ENCODE measurements at places on chromosomes 13 and 19.
A peak's percentile ranks its signal among the peaks of the same experiment; 100 is the strongest.

DNA sequence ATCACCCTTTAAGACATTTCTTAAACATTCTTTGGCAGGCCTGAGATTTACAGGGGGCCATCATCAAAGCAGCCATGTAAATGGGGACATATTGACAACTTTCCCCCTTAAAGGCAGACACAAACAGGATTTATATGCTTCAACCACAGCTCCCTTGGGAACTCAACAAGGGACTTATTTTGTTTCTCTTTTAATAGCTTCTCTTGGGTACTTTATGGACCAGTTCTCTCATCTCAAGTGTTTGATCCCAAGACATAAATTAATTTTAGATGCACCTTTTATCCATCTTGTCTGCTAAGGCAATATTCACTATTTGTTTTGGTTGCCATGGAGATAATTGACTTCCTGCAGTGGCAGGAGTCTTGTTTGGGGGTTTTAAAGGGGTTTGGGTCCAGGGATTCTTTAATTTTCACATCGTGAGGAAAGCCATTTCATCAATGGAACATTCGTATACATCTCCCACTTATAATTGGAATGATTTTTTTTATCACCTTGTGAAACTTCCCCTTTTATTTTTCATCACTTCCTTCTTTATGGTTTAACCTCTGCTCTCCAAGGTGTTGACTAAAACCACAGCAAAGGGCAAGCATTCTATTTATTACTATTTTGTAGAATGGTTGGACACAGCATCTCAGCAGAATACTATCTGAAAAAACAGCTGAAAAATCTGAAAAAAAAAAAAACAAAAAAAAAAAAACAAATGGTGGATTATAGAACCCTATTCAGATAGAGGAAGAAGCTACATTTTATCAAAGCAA, 726.0 kb downstream of the DIAPH3 start:
- no peak for DNase-seq

DNA sequence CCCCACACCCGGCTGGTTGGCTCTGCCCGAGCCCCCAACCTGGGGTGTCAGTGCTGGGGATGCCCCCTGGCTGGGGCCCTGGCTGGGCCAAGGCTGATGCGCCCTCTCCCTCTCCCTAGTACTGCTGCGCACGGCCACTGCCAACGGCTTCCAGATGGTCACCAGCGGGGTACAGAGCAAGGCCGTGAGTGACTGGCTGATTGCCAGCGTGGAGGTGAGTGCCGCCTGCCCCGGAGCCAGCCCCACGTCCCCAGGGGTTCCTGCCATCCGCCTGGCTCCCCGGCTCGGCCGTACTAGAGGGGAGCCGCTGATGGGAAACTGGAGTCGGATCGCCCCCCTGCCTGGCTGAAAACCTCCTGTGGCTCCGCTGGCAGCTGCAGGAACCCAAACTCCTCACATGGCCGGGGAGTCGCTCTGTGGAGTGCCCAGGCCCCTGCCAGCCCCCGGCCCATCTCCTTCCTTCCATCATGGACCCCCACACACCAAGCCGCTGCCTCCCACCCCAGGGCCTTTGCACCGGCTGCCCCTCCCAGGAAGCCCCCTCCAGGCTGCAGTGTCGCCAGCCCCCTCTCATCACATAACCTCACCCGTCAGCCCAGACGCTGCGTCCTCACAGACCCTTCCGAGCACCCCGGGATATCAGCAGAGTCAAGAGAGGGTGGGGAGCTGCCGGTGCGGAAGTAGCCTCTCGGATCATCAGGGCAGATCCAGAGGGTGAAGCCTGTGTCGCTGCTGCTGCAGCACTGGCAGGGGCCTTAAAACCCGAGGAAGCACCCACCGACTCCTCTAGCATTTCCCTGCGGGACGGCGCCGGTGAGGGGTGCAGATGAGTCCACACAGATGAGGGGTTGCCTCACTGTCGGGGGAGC, 10.6 kb downstream of the NCLN start:
- DNase-seq = no peak

DNA sequence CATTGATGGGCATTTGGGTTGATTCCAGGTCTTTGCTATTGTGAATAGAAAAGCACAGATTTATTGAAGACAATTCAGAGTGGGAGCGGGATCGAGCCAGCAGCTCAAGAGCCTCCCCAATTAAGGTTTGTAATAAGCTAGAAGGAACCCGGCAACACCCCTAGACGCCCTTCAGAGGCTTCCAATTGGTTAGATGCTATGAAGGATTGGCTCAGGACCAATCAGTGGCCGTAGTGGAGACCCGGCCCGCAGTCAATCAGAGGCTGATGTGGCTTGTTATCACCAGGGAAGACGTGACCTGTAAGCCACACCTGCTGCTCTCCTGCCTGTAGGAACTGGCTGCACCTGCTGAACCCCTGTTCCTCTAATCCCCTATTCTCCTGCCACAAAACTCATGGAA, 14.6 kb downstream of the SIGLEC11 start:
- DNase-seq = no peak

GRCh38 chr19:1094655-1094977, 559 bp downstream of the POLR2E start:
- DNase-seq = no peak

DNA sequence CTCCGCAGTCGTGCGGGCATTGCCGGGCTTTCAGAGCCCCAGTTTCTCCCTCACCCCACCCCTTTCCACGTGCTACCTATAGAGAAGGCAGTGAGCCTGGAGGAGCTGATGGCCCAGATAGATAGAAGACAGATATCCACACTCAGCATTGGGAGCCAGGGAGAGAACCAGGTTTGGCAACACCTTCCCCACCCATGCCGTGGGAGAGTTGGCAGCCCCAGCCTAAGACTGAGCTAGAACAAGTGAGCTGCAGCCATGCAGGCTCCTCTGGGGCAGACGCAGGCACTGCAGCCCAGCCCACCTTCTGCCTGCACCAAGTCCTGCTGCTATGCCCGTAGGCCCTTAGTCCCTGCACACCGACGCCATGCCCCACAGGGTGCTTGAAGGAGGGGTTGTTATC, 10.3 kb upstream of the KRTDAP start:
- no peak for DNase-seq

GRCh38 chr13:79802389-79803085, 321.6 kb downstream of the NDFIP2 start:
- no peak for DNase-seq

DNA sequence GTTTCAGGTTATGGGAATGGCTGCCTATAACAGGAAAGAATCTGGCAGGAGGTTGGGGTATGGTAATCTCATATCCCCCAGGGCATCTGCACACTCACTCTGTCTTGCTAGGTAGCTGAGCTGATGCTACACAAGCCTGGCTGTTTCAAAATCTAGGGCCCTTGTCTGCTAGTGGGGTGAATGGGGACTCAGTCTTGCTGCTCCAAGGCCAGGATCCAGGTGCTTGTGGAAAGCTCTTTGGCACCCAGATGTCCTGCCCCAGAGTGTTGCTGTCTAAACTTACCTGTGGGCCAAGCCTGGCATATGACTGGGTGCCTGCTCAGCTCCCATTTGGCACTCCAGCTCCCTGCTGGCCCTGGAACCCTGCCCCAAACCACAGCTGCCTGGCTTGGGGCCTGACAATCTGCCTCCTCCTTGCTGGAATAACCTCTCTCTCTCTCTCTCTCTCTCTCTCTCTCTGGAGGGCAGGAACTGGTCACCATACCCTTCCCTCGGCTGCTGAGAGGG, 158.1 kb upstream of the TSC22D1 start:
- peak; percentile 19 for DNase-seq

DNA sequence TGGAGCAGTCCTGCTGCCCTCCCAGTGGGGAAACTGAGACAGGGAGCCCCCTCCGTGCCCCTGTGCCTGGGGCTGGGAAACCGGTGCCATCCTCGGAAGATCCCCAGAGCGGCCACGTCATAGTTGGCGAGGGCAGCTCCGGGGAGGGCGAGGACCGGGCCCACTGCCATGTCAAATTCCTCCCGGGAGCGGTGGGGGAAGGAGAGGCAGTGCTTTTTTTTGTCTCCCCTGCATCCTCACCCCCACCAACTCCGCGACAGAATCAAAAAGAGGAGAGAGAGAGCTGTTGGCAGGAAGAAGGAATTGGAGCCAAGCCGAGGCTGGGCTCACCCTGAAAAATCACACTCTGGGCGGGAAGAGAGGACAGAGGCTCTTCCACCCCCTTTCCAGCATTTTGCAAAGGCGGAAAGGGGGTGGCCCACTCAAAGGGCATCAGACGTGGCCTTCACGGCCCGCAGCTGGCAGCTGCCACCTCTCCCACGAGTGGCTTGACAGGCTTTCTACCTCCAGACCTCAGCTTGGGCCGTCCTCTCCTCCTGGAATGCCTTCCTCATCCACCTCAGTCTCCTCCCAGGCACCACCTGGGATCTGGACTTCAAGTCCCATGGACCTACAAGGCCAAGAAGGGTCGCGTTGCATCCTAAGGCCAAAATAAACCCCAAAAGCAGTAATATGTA, 19.6 kb upstream of the NFIC start:
- DNase-seq = no peak

DNA sequence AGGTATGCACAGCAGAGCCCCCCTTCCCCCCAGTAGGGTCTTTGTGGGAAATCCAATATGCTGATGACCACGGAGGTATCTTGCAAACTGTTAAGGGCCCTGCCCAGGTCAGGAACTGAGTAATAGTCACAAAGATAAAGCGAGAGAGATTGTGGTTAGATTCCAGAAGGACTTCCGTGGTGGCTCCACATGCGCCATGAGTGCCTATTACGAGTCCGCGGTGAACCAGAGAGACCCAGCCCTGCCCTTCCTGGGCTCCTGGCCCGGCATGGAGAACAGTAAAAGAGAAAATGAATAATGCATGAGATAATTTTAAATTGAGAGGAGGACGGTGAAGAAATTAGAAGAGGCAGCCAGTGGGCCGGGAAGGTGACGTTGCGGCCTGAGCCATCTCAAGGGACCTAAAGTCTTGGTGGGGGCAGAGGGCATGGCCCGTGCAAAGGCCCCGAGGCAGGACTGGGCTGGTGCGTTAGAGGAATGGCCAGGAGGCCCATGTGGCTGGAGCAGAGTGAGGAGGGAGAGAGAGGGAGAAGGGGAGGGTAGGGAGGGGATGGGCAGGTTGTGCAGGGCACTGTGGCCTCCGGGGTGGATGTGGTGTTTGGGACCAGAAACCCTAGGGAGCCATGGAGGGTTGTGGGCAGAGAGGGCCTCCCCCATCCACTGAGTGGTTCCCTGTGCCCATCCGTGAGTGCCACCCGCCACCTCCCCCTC, 46.6 kb upstream of the NFIC start:
- DNase-seq = no peak

DNA sequence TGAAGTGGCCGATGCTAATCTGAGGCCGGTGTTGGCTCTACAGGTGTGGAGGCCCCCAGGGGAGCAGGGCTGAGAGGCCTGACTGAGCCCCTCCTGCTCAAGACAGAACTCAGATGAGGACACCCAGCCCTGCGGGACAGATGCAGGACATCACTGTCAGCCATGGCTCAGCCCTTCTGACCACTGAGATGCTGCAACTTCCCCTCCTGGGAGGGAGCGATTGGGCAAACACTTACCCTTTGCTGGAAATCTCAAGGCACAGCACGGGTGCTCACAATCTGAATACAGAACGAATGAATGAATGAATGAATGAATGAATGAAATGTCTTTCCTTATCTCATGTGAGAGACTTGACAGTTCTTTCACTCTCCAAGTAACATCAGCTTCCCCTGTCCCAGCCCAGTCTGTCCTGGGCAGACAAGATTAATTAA, 3.5 kb upstream of the SIGLEC7 start:
- no peak for DNase-seq

- DNase-seq = peak; percentile 9
Measured at GRCh38 chr13:25992076-25992475, 59.7 kb downstream of the SHISA2 start.

GRCh38 chr13:46665633-46666482, 112.9 kb downstream of the LRCH1 start:
- no peak for DNase-seq

GRCh38 chr19:37986048-37986750, 79.2 kb downstream of the SIPA1L3 start:
- no peak for DNase-seq

GRCh38 chr13:45180713-45181601, 19.9 kb downstream of the KCTD4 start:
- no peak for DNase-seq

DNA sequence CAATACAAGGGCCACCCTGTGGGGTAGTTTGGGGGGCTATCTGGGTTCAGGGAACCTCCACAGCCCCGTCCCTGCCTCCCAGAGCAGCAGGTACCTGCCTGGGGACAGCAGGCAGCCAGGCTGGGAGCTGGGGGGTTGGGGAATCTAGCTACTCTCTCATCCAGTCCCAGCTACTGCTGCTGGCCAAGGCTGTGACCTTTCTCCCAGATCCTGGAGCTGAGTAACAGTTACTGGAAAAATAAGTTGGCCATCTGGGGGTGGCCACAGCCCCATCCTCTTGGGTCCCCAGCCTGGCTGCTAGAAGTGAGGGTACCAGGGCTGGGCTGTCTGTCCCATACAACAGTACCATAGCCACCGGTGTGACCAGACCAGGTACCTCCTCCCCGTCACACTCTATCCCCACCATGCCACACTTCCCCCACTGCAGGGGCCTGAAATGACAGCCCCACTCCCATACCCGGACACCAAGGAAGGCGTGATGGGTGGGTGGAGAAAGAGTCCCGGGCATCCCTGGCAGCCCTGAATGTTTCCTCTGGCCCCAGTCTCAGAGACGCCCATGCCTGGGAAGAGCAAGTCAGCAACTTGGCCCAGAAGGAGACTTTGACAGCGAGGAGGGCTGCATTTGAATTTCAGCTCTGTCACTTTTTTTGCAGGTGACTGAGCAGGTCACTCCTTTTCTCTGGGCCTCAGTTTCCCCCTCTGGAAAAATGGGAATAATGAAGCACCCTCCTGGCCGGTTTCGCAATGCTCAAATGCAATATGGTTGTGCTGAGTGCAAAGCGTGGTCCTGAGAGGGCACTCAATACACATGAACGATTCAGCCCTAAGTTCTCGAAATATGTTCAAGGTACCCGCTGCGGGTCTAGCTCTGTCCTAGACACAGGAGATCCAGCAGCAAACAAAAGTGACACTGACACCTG, 30.7 kb upstream of the NFIC start:
- DNase-seq = no peak

- DNase-seq = no peak
Measured at GRCh38 chr19:13797870-13798269, 2.6 kb downstream of the ZSWIM4 start.

- no peak for DNase-seq
Measured at GRCh38 chr19:18931316-18932162, 9.5 kb downstream of the HOMER3 start.

GRCh38 chr19:3599776-3600187, 6.9 kb downstream of the TBXA2R start:
- DNase-seq = no peak

- no peak for DNase-seq
Measured at GRCh38 chr13:43725460-43725859, 61.3 kb downstream of the ENOX1 start.

GRCh38 chr13:41976476-41976875, 15.6 kb upstream of the VWA8 start:
- DNase-seq = no peak

DNA sequence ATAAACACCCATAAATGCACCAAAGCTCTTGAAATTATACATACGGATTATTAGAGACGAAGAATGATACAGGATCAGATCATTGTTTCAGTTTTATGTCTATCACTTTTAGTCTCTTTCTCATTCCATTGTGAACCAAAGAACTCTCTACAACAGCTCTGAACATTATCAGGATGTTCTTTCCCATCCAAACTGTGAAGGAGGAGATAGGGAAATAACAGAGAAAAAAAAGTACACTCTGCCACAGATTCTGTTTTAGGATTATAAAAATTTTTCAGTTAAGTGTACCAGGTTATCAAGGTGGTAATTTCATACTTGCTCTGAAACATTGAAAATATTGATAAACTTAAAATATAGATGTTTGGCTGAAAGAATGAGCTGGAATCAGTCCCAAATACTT, 270.9 kb downstream of the MZT1 start:
- DNase-seq = no peak

- DNase-seq = no peak
Measured at GRCh38 chr19:41001243-41001971, 10.3 kb downstream of the CYP2B6 start.

Measured in amniotic stem cell (primary cell).